ENCODE measurements at places on chromosomes 16 and 17.

- DNase-seq, result no peak
Measured at GRCh38 chr16:84514874-84515835, 10.7 kb upstream of the MEAK7 start.

DNA sequence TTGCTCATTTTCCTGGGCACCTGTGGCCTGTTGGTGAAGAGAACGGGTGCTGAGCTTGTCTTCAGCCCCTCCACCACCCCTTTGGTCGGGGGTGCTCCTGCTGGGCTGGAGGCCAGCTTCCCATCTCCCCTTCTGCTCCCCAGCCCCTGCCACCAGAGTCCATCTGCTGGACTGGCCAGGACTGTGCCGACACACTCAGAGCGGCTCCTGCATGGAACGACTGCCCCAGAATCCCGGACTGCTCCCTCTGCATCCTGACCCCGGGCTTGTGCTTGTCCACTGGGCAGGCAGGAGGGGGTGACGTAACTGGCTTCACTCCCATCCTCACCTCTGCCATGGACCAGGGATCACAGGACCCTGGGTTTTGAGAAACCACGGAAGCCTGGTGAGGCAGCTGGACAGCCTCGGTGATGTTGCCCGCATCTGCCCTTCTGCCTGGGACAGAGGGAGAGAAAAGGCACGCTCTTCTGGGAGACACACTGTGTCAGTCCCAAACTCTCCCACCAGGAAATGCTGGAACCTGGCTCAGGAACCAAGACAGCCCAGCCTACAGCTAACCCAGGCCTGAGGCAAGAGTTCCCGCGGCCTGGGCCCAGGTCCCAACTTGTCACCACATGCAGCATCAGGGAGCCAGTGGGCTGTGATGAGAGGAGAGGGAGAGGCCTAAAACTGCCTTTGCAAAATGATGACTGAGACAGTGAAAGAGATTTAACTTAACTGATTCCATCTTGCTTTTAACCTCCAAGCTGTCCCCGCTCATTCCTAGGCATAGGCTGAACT lies 16.1 kb upstream of the GSDMA start:
- DNase-seq, result no peak

DNA sequence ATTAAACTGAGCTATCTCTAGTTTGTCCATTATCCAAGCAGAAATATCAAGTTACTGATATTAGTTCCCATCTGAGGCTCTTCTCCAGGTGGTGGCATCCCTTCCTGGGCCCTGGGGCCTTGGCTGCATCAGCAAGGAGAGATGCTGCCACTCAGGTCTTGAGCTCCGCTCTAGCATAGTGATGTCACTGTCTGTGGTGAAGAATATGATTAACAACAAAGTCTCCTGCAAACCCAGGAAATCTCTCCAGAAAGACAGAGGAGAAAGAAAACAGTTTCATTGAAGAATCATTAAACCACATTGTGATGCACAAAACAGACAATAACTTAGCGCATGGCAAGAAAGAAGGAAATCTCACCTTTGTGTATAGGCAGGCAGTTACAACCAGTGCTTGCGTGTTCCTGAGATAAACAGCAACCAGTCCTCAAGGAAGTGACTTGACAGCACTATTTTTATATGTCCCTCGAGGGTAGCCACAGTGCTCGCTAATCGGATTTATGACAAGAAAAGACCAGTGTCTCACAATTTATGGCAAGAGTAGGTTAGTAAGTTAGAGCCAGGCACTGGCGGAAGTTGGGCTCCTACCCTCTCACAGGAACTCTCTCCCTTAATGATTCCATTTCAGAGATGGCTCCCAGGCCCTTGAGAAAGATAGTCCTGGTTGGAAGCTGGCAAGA lies 151.1 kb downstream of the AHSP start:
- DNase-seq, result no peak

GRCh38 chr17:80080081-80080480 lies 21.3 kb upstream of the GAA start:
- DNase-seq, result no peak

DNA sequence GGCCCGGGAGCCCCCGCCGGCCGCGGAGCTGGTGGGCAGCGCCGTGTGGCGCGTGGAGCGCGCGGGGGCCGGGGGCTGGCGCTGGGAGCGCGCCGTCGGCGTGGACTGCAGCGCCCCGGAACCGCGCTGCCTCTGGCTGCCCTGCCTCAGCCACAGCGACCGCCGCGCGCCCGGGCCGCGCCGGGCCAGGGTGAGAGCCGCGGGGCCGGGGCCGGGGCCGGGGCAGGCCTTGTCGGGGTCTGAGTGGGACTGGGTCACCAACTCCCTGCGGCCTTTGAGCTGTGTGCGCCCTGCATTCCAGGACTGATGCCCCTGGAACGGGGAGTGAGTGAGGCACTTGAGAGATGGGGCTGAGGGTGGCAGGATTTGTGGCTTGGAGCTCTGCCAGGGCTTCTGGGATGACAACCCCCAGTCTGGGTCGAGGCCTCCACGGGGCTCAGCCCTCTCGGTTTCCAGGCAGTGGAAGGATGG lies 25.7 kb downstream of the ARHGAP23 start:
- peak; percentile 93 for DNase-seq

DNA sequence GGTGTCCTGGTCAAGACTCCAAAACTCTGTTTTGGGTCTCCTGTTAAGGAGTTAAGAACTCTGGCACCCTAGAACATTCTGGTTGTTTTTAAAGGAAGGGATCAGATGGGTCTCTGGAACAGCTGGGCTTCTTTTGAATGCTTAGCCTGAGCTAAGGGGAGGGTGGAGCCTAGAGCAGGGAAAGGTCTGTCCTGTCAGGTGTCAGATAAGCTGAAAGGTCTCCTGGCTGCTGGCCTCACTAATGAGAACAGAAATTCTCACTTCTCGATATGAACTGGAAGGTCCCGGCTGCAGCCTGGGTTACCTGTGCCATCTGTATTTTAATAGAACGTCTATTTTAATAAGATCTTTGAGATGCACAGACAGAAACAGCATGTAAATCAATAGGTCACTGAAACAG lies 69.0 kb downstream of the RAP1GAP2 start:
- no peak for DNase-seq

- DNase-seq, result no peak
Measured at GRCh38 chr17:50785126-50785525, 17.8 kb upstream of the ANKRD40CL start.

GRCh38 chr17:77391668-77392375 lies 251.1 kb downstream of the SEC14L1 start:
- DNase-seq, result peak; percentile 75

GRCh38 chr17:12438813-12439586 lies 226.7 kb upstream of the MYOCD start:
- no peak for DNase-seq

GRCh38 chr16:12197812-12198211 lies 221.3 kb downstream of the SNX29 start:
- no peak for DNase-seq

- DNase-seq, result no peak
Measured at GRCh38 chr16:50466170-50466569, 82.0 kb upstream of the NKD1 start.

DNA sequence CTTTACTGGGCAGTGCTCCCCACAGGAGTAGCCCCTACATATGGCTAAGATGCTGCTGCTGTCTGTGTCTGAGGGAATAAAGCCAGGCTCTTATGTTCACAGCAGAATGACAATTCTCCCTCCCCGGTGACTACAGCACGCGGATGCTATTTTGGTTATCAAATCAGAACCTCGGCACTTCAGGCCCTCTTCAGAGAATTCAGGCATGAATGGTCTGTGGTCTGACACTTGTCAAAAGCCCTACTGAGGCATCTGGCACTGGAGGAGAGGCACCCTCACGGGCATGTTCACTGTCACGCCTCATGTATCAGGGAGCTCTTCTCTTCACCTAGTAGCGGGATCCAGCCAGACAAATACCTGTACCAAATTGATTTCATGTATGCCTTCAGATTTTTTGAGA lies 30.4 kb downstream of the KIAA0513 start:
- no peak for DNase-seq

GRCh38 chr16:59144841-59145240 lies 410.7 kb upstream of the GOT2 start:
- DNase-seq, result no peak

DNA sequence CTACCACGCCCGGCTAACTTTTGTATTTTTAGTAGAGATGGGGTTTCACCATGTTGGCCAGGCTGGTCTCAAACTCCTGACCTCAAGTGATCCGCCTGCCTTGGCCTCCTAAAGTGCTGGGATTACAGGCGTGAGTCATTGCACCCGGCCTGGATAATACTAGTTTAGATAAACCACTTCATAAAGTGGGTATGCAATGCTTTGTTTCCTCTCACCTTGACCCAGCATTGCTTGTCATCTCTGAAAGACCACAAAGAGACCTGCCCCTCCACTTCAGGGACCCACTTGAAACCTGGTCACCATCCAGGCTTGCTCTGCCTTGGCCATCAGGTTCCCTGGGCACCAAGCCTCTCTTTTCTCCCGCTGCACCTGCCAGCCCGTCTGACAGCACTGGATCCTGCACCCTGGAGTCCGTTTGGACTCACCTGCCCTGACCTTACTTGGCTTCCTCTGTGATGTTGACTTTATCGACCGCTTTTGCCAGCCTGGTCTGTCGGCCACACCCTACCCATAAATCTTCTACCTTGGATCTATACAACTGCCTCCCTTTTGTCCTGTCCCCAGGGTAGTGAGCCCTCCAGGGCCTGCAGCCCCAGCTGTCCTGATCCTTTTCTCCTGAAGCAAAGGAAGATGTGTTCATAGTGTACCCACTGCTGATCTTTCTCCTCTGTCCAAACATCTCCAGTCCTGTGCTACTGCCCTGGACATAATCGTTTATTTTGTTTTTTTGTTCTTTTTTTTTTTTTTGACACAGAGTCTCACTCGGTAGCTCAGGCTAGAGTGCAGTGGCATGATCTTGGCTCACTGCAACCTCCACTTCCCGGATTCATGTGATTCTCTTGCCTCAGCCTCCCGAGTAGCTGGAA lies 12.7 kb upstream of the ZG16 start:
- DNase-seq, result no peak

GRCh38 chr17:63613663-63614062 lies 8.6 kb upstream of the MAP3K3 start:
- DNase-seq, result no peak

GRCh38 chr17:7850701-7851437 lies 4.0 kb upstream of the TMEM88 start:
- no peak for DNase-seq

GRCh38 chr16:88289968-88290401 lies 92.8 kb upstream of the ZNF469 start:
- DNase-seq, result no peak

- DNase-seq, result peak; percentile 84
Measured at GRCh38 chr17:29726715-29727252, 104.1 kb upstream of the CORO6 start.

DNA sequence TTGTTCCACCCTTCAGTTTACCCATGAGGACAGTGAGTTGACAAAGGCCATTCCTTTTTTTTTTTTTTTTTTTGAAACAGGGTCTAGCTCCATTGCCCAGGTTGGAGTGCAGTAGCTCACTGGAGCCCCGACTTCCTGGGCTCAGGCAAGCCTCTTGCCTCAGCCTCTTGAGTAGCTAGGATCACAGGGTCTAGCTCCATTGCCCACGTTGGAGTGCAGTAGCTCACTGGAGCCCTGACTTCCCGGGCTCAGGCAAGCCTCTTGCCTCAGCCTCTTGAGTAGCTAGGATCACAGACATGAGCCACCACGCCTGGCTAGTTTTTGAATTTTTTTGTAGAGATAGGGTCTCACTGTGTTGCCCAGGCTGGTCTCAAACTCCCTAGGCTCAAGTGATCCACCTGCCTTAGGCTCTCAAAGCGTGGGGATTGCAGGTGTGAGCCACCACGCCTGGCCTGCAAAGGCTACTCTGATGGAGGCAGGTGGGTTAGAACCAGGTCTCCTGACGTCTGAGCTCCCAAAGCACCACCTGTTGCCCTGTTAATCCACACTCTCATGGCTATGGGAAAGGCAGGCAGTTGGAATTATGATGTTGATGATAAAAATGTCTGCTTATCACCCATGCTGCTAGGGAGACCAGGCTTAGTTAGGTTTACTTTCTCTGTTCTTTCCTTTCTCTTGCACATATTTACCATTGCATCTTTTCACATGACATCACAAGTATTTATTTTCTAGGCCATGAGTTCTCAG lies 65.2 kb downstream of the KSR1 start:
- no peak for DNase-seq

DNA sequence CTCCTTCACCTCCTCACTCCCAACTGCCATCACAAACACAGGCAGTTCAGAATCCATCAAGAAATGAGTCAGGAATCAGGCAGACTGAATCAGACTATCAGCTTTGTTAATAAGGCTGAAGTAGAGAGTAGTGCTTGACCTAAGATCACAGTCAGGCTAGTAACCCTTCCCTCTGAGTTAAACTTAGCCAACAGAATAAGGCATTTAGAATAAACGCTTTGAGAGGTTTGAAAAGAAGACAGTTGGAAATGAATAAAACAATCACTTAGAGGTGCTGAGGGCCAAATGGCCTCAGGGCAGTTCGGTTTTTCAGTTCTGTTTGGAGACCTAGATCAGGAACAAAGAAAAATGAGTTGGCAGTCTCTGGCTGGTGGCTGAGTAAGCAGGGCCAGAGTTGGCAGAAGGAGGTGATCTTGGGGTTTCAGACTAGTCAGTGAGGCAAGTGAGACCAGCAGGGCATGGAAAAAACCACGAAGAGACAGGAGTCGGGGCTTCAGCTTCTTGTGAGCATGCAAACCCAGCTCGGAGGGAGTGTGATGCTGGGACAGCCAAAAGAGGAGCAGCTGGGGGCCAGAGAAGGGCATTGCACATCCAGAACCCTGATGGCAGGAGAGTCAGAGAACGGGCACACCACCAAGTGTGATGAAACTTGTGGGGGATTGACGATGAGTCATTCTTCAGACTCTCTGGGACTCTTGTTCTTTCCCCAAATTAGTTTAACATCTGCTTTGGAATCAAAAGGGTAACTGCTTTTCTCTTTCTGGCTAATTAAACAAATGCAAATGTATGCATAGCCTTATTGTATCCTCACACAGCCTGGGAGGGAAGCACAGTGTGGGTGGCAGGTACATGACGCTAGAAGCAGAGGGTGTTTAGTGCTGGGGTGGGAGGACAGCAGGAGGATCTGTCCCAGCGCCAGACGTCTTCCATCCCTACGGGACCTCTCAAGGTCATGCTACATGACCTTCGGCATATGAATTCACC lies 54.8 kb downstream of the SPECC1 start:
- DNase-seq, result no peak

- no peak for DNase-seq
Measured at GRCh38 chr16:50247906-50248608, 18.3 kb upstream of the ADCY7 start.

DNA sequence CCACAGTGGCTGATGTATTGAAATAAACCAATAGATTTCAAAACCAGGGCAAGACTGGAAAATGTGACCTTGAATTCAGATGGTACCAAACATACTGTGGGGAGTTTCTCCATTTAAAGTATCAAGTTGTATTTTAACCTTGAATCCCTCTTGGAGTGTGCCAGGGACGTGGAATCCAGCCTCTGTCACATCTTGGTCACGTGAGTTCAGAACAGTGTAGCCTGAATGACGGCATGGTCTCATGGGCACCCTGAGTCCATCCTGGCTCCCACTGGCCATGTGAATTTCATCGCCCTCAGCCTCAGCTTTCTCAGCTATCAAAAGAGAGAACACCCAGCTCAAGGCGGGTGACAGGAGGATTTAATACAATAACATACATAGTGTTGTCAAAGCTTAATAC lies 6.8 kb downstream of the ZNF771 start:
- DNase-seq, result no peak
